Pulmonary artery endothelial cell (primary cell): ENCODE measurements at places on chromosomes 3 and 15. TPM values are rescaled to one million over a fixed set of nuclear protein-coding genes. Genes with fewer than 3 reads are reported as not detected.

The CAMP gene
- total RNA-seq: not detected in 2 replicates

The KCNAB1 gene
- total RNA-seq: 0.40 and 37.9 TPM in 2 replicates

The TRH gene
- not detected in 2 replicates for total RNA-seq

The PYGO1 gene
- total RNA-seq: 0.28 and 0.59 TPM in 2 replicates

The SGO1 gene
- 5.4 and 8.8 TPM in 2 replicates for total RNA-seq

The LRRC31 gene
- not detected in 2 replicates for total RNA-seq

The RPUSD2 gene
- total RNA-seq: 15.7 and 16.5 TPM in 2 replicates

The BHLHE40 gene
- 12.0 and 13.2 TPM in 2 replicates for total RNA-seq

The WDR72 gene
- not detected in 2 replicates for total RNA-seq

The GPR62 gene
- 0.07 TPM in 2 replicates for total RNA-seq

The NGLY1 gene
- 37.3 and 42.1 TPM in 2 replicates for total RNA-seq

The SPRED1 gene
- 21.4 and 27.8 TPM in 2 replicates for total RNA-seq

The NR1D2 gene
- 20.7 and 26.7 TPM in 2 replicates for total RNA-seq

The SLC38A3 gene
- total RNA-seq: 0.07 TPM in 1 of 2 replicates, not detected in the other

The SAMMSON gene
- not detected in 2 replicates for total RNA-seq

The FGD5 gene
- total RNA-seq: 79.7 and 84.3 TPM in 2 replicates

The GPR15 gene
- total RNA-seq: not detected in 2 replicates

The CHRNA3 gene
- total RNA-seq: not detected in 2 replicates

The PLIN1 gene
- total RNA-seq: 0.07 and 0.18 TPM in 2 replicates

The CELF6 gene
- not detected in 2 replicates for total RNA-seq

The TEX55 gene
- total RNA-seq: not detected in 2 replicates

The C3orf85 gene
- not detected in 2 replicates for total RNA-seq

The CCR3 gene
- not detected in 2 replicates for total RNA-seq

The DPPA2 gene
- not detected in 2 replicates for total RNA-seq

The ROPN1 gene
- not detected in 2 replicates for total RNA-seq

The PARL gene
- 32.6 and 53.7 TPM in 2 replicates for total RNA-seq

The ARNT2 gene
- under 0.01 and 0.13 TPM in 2 replicates for total RNA-seq

The TGFBR2 gene
- 298 and 379 TPM in 2 replicates for total RNA-seq

The KY gene
- not detected in 2 replicates for total RNA-seq

The SLC28A2 gene
- not detected in 2 replicates for total RNA-seq

The TERC gene
- total RNA-seq: 70.7 and 108 TPM in 2 replicates

The GRAMD1C gene
- total RNA-seq: 19.0 and 20.2 TPM in 2 replicates

The TRPM1 gene
- total RNA-seq: 0.25 and 0.26 TPM in 2 replicates

The RPL39L gene
- 40.4 and 45.9 TPM in 2 replicates for total RNA-seq

The NR2E3 gene
- total RNA-seq: 0.11 TPM in 1 of 2 replicates, not detected in the other

The ZCWPW2 gene
- 0.04 and 0.13 TPM in 2 replicates for total RNA-seq

The CHMP2B gene
- total RNA-seq: 16.8 and 18.7 TPM in 2 replicates
